ENCODE measurements at places on chromosomes 13 and 19.

GRCh38 chr13:108932196-108932595, 302.8 kb downstream of the MYO16 start:
- DNase-seq = no peak

GRCh38 chr13:112711528-112712265, 21.9 kb downstream of the ATP11A start:
- DNase-seq = peak; percentile 65

GRCh38 chr19:49854378-49855263, 3.7 kb downstream of the PTOV1 start:
- no peak for DNase-seq

- DNase-seq = no peak
These were observed 51.3 kb downstream of the CDADC1 start for GRCh38 chr13:49298903-49299605.

DNA sequence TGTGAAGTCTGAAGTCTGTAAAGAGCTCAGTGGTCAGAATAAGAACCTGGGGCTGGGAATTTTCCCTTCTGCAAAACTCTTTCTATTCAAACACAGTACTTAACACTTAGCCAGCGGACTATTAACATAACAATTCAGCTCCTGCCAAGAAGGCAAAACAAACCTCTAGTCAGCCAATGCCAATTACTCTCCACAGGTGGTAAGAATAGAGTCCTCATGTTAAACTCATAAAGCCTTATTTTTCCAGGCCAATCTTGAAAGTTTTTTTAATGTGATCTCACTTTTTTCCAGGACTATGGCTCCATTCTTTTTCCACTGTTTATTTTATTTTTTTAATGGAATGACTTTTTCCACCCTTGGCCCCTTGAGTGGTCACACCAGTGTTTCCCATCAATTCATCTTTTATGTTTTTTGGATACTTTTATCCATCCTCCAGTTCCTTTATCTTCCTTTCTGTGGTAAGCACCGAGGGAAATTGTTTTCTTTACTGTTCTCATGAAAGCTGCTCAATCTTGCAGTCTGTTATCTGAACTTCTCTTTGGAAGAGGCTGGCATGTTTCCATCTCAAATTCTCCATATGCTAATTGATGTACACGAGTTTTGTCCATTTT, 217.3 kb downstream of the LHFPL6 start:
- DNase-seq = no peak

GRCh38 chr19:54392105-54392504, 23.2 kb upstream of the TTYH1 start:
- no peak for DNase-seq

GRCh38 chr19:10173527-10173926, 21.2 kb downstream of the DNMT1 start:
- DNase-seq = no peak

Data from frontal cortex (tissue), 4 donors.